ENCODE measurements at places on chromosomes 5 and 9. TPM values are rescaled to one million over a fixed set of nuclear protein-coding genes. Genes with fewer than 3 reads are reported as not detected.

GPR150 gene
- 0.37 TPM for total RNA-seq

KCNV2 gene
- not detected for total RNA-seq

LCN9 gene
- total RNA-seq = not detected

ACSL6 gene
- total RNA-seq = 3.3 TPM

SPINK6 gene
- not detected for total RNA-seq

MCTP1 gene
- total RNA-seq = 0.32 TPM

TRPM3 gene
- total RNA-seq = not detected

POLR3G gene
- 22.7 TPM for total RNA-seq

ADAMTS6 gene
- 0.96 TPM for total RNA-seq

SOHLH1 gene
- not detected for total RNA-seq

IFNA2 gene
- total RNA-seq = not detected

GDNF gene
- total RNA-seq = not detected

BTNL3 gene
- total RNA-seq = not detected

PCDHGB4 gene
- total RNA-seq = 0.09 TPM

IL13 gene
- total RNA-seq = 5.5 TPM

CTXN3 gene
- total RNA-seq = not detected

FST gene
- 0.43 TPM for total RNA-seq

SPINK4 gene
- total RNA-seq = not detected

NEUROG1 gene
- not detected for total RNA-seq

PPP2R2B gene
- total RNA-seq = 0.85 TPM

DND1 gene
- 3.0 TPM for total RNA-seq

SLC22A4 gene
- total RNA-seq = 1.1 TPM

SPARC gene
- total RNA-seq = 0.67 TPM

ZDHHC11B gene
- 0.61 TPM for total RNA-seq

MFAP3 gene
- 13.5 TPM for total RNA-seq

C5orf52 gene
- total RNA-seq = not detected

ATP6V0E1 gene
- total RNA-seq = 102 TPM

XRCC4 gene
- 13.7 TPM for total RNA-seq

SLC45A2 gene
- total RNA-seq = not detected

TLX3 gene
- not detected for total RNA-seq

CNOT6 gene
- total RNA-seq = 43.2 TPM

TMEM215 gene
- total RNA-seq = not detected

GLRA1 gene
- total RNA-seq = not detected

ENTPD2 gene
- 0.19 TPM for total RNA-seq

CNTNAP3B gene
- not detected for total RNA-seq
